ENCODE measurements at places on chromosomes 7 and 10.

- no peak for DNase-seq
These were observed 174.2 kb downstream of the PLXNA4 start for GRCh38 chr7:132402096-132402495.

GRCh38 chr7:140697447-140698143 is 1.1 kb downstream of the NDUFB2 start:
- peak; percentile 51 for DNase-seq

- DNase-seq, result no peak
These were observed 7.1 kb downstream of the ARPC1B start for GRCh38 chr7:99381664-99382075.

- DNase-seq, result no peak
These were observed 217.5 kb downstream of the SFMBT2 start for GRCh38 chr10:7193369-7193768.

DNA sequence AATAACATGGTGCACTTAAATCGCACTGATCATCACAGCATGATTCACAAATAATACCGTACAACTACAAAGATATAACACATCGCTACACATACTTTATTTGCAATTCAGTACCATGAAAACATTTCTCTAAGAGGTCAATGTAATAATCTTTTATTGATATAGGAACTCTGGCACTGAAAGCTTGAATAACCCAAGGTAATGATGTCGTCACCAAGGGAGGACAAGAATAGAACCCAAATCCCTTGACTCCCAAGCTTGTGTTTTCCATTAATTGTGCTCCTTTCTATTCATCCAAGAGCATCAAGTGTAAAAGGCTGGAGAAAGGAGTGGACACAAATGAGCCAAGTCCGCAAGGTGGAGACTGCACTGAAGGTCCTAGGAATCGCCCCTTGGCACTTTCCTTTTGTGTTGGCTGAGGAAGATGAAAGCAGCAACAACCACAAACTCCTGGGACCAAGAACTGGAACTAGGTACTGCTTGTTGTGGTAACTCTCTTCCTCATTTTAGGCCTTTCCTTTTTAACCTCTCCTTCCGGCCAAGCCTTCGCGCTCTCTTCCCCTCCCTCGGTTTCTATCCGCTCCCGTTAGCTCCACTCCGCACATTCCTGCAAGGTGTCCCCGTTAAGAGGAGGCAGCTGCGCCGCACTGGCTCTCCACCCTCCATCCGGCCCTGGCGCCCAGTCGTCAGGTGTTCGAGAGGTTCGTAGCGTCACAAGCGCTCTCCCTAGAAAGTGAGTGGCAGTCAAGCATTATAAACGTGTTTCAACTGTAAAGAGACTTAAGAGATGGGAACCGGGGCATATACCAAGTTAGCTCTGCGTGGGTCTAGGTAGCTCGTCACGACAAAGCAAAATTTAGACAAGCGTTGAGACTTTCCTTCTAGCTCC is 1.0 kb upstream of the CBLL1 start:
- no peak for DNase-seq

GRCh38 chr7:42198296-42198695 is 38.7 kb downstream of the GLI3 start:
- no peak for DNase-seq

GRCh38 chr7:70712942-70713341 is 419.0 kb upstream of the GALNT17 start:
- DNase-seq, result no peak

GRCh38 chr7:44970523-44971051 is 8.2 kb downstream of the MYO1G start:
- DNase-seq, result no peak

DNA sequence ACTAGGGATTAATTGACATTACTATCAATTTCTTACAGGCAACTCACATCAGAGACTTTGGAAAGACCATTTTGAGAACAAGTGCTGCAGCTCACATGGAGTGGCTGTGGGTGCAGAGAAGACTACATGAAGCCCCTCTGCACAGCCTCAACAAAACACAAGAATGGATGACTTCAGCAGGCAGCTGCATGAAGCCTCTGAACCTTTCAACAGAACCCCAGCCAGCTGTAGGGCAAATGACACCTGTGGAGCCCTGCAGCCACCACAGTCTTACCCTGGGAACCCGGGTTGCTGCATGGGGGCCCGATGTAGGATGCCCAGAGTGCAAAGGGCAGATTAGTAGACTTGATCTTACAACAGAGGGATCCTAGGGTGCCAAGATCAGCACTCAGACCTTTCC is 62.0 kb upstream of the CAMK2B start:
- DNase-seq, result no peak

DNA sequence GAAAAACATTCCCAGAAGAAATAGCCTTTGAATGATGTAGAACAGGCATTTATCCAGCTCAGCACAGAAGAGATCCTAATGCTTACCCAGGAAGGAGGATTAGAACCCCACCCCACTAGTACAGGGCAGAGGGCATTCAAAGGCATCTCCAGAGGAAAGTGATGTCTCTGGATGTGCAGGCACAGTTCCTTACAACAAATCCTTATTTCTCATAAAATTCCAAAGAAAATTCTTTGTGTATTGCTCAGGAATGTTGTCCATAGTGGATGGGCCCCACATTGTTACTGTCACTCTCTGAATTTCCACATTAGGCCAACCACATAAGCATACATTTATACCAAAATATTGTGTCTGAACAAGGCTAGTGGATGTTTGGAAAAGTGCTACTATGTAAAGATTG is 243.0 kb downstream of the ADRA2A start:
- DNase-seq, result no peak

- no peak for DNase-seq
These were observed 27.4 kb upstream of the EGR2 start for GRCh38 chr10:62843600-62843999.

DNA sequence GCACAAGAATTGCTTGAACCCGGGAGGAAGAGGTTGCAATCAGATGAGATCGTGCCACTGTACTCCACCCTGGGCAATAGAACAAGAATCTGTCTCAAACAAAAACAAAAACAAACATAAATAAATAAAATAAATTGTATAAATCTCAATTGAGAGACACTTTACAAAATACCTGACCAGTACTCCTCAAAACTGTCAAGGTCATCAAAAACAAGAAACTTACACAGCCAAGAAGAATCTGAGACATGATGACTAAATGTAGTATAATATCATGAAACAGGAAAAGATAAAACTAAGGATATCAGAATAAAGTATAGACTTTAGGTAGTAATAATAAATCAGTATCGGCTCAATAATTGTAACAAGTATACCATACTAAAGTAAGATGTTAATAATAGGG is 26.9 kb upstream of the SEPTIN7 start:
- no peak for DNase-seq

GRCh38 chr10:3972460-3973301 is 187.7 kb upstream of the KLF6 start:
- DNase-seq, result no peak

- no peak for DNase-seq
These were observed 63.3 kb upstream of the PDLIM1 start for GRCh38 chr10:95354110-95354509.

- no peak for DNase-seq
These were observed 68.5 kb downstream of the AKR1C4 start for GRCh38 chr10:5265139-5265538.

- peak; percentile 61 for DNase-seq
These were observed 120.1 kb downstream of the LRRN3 start for GRCh38 chr7:111210996-111211395.

GRCh38 chr7:146414373-146414772 is 297.8 kb downstream of the CNTNAP2 start:
- no peak for DNase-seq

GRCh38 chr7:41862261-41862660 is 159.4 kb upstream of the INHBA start:
- no peak for DNase-seq

GRCh38 chr7:81618396-81619014 is 151.3 kb downstream of the HGF start:
- DNase-seq, result peak; percentile 93

All from HCEC 1CT (cell line).